Kidney (tissue), 22 donors: ENCODE measurements at places on chromosomes 1 and 21. TPM values are rescaled to one million over a fixed set of nuclear protein-coding genes. Genes with fewer than 3 reads are reported as not detected.

DNA sequence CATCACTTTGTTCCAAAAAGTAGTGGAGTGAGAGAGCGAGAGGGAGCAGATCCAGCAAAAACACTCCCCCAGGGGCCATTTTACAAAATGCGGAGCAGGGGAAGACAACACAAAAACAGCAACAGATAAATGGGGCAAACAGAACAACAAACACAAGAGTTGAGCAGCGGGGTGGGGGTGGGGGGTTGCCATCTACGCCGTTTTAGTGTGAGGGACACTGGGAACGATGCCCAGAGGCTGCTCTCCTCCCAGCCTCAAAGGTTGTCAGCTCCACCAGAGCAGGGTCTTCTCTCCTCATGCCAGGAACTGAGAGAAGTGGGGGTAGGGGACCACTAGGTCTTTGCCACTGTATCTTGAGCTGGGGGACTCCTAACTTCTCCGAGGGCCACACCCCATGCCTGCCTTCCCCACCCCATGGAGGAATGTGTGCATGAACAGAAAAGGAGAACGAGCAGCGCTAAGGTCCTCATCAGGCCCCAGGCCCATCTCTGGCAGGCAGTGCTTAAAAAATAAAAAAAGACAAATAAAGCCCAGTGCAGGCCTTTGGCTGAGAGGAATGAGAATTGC is 1.3 kb upstream of the PBXIP1 start:
- DNase-seq: no peak

- DNase-seq: no peak
Measured at GRCh38 chr1:205443585-205444299, 12.1 kb downstream of the BLACAT1 start.

DNA sequence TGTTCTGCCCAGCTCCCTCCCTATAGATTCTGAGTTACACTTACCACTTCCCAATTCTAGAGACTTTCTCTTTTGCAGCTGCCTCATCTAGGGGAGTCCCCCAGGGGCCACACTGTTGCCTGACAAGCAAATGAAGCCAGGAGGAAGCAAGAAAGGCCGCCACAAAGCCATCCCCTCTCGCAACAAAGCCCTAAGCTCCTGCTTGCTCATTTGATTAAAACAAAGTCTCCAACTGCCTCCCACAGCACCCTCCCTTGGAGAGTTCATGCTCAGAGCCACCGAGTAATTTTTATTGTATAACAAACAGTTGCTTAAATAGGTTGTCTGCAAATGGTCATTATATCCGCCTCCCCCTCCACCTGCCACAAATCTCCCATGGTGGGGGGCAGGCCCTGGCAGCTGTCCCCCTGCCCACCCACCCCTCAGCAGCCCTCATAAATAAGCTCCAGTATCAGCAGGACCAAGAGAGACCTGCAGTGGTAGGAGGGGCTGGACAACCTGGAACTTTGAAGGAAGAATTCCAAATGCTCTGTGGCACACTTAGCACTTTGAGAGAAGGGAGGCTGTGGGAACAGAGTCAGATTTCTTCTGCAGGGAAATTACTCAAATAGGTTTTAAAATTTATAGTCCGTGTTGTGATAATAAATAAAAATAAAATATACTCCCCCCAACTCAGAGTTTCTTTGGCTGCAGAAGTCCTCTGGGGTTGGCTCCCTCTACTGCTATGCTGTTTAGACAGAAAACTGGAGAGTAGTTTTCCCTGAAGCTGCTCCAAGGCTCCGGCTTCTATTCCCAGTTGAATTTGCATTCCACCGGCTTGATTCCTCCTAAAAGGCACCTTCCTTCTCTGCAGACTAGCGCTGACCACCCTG is 237.5 kb downstream of the TTLL7 start:
- DNase-seq: peak; percentile 93

- peak; percentile 81 for DNase-seq
Measured at GRCh38 chr1:109783436-109783835, 19.7 kb upstream of the EPS8L3 start.

DNA sequence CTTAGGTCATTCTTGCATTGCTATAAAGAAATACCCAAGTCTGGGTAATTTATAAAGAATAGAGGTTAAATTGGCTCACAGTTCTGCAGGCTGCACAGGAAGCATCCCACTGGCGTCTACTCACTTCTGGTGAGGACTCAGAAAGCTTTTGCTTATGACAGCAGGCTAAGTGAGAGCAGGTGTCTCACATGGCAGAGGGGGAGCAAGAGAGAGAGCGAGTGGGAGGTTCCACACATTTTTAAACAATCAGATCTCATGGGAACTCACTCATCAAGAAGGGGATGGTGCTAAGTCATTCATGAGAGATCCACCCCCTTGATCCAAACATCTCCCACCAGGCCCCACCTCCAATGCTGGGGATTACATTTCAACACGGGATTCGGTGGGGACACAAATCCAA is 13.6 kb upstream of the RGS4 start:
- peak; percentile 58 for DNase-seq

- DNase-seq: no peak
Measured at GRCh38 chr1:85240174-85240601, 19.3 kb downstream of the C1orf52 start.

GRCh38 chr1:233640179-233640578 is 26.3 kb downstream of the KCNK1 start:
- no peak for DNase-seq

GRCh38 chr1:71792264-71792663 is 490.1 kb downstream of the NEGR1 start:
- no peak for DNase-seq

DNA sequence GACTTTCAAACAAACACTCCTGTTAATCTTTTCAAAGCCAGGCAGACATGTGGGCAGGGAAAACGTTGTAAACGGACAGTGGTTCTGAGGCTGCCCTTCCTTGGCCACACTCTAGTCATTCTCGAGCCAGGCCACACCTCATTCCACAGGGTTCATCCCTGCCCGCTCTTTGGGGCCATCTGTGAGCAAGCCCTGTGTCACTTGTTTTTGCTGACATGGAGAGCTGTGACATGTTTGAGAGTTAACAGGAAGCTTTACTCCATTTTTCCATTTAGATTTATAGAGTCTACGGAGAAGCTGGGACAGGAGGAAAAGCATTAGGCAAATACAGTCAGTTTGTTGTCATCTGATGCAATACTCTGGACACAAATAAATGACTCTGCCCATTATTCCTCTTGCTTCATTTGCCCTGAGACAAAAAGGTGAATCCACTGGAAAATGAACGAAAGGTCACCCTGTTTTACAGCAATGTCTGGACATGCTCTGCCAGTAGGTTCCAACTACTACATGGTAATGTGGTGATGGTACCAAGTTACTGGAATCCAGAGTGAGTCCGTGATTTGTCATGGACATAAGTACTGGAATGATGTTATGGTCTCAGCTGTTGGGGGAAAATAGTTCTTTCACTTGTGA is 126.9 kb downstream of the CLIC6 start:
- no peak for DNase-seq

- no peak for DNase-seq
Measured at GRCh38 chr1:116886291-116886878, 23.3 kb upstream of the PTGFRN start.

- peak; percentile 55 for DNase-seq
Measured at GRCh38 chr21:33266789-33267135, 595 bp downstream of the IL10RB start.

DNA sequence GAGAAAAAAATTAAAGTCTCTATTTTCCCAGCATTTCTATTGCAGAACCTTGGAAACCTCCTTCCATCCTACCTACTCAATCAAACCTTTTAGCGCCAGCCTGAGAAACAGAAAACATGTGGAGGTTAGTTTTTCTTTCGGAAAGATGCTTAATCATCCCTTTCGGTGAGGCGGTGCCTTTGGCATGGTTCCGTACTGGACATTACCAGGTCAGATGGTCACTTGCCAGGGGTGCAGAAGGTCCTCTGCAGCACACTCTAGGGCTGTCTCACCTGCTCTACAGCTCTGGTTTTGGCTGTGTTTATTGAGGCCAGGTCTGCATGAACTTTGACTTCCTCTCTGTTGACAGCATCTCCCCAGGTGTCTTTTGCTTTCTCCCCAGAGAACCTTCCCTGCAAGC is 121.5 kb downstream of the PLD5 start:
- peak; percentile 20 for DNase-seq

GRCh38 chr1:243977094-243977493 is 74.0 kb upstream of the ZBTB18 start:
- no peak for DNase-seq

DNA sequence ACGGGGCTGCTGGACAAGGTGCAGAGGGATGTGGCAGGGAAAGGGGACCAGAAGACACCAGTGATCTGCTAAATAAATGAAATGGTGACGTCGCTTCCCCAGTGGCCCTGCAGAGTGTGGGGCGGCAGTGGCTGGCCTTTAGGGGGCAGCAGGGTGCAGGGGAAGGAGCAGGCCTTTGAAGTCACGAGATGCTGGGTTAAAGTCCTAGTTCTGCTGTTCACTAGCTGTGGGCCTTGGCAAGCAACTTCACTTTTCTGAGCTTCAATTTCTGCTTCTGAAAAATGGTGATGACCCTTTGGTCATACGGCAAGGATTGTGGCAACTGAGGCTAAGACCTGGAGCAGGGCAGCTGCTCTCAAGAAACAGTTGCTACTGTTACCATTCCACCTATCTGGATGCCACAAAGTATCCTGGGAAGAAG is 9.2 kb upstream of the GALE start:
- peak; percentile 66 for DNase-seq

GRCh38 chr21:42235593-42235992 is 16.7 kb downstream of the ABCG1 start:
- no peak for DNase-seq

GRCh38 chr1:70429219-70429618 is 18.2 kb downstream of the CTH start:
- DNase-seq: no peak

DNA sequence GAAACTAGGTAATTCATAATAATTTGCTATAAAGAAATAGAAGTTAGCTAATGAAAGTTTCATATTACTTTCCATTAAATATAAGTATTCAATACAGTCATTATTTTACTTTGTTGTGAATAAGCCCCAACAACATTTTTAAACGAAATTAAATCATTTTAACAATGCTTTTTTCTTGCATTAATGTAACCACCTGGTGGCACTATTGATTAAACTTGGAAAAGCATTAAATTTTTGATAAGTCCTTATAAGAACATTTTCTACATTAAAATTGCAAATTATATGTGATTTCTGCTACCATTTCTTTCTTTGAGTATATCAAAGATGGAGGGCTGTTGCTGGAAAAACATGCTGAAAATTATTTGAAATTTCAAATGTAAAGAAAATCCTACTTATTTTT is 918.8 kb upstream of the TMPRSS15 start:
- peak; percentile 26 for DNase-seq

Gene NPHP4
- 2.9 TPM for polyA plus RNA-seq

Gene VSIG8
- polyA plus RNA-seq: 8.1 TPM

Gene TFF1
- not detected for polyA plus RNA-seq

Gene TMEM50A
- 115 TPM for polyA plus RNA-seq

Gene FAM72C
- polyA plus RNA-seq: not detected
